ENCODE measurements at places on chromosomes 2 and 18. TPM values are rescaled to one million over a fixed set of nuclear protein-coding genes. Genes with fewer than 3 reads are reported as not detected.

DNA sequence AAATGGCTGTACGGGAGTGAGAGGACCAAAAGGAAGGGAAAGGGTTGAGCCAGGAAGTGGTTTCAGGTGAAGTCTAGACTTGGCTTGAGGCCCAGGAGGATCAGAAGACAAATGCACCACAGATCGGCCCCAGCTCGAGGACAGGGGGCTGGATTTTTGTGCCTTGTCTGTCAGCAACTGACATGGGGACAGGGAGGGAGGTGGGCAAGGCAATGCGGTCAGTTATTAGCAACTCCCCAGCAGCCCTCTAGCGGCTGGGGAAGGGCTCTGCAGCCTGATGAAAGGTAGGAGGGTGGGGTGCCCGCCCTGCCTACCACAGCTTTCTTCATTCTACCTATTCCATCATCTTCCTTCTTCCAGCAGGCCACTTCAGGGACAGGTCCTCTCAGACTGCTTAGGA, 50.0 kb downstream of the CPO start:
- peak; percentile 20 for DNase-seq

DNA sequence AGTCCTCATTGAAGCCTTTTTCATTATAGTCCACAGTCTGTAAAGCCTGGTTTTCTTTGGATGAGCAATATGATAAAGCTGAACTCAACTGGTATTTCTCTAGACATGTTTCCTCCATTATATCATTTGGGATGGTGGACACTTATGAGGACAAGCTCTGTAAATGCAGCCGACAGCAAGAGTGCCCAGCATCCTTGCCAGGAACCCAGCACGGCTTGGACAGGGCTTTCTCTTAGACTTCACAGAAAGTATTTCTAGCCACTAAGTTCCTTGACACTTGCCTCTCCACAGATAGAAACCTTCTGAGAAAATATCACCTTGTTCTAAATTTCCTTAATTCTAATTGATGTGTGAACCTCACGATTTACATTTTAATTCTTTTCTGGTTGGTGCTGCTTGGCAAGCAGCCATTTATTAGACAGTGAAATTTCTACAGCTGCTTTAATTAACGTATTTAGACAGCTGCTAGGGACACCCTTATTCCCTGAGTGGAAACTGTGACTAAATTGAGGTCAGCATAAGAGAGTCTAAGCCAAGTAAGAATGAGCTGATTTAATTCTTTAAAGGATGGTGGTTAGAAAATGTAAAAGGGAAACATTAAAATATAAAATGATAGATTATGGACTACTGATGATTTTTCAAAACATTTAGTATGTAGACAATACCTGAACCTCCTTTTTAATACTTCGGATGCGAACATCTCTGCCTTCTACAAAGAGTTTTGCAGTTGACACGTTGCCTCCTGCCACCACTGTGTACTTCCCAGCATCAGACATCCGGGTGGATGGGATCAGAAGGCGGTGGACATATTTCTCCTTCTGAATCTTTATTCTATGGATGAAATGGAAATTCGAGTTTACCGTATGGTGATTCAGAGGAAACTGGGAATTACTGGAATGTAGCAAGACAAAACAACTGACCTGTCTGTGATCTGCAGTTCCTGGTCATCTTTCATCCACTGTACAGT, 39.8 kb downstream of the TTN start:
- DNase-seq = no peak

- DNase-seq = no peak
Observed at GRCh38 chr2:62296034-62296831, 100.3 kb downstream of the B3GNT2 start.

GRCh38 chr2:137870682-137871081, 93.6 kb upstream of the HNMT start:
- no peak for DNase-seq

DNA sequence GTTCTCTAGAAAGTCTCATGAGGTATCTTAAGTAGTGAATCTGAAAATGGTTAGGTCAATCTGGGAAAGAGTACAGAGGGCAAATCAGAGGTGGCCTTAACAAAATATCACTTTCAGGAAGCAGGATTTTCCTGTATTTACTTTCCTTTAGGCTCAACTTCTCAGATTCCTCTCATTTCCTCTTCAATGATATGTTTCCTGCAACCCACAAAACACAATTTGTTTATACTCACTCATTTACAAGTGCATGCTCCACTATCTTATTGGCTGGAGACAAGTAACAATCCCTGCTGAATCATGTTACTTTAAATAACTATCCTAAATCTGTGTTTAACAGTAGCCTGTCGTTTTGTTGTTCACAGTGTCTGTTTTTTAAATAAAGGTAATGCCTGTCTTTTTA, 228.1 kb downstream of the DSC3 start:
- DNase-seq = no peak

GRCh38 chr18:76502551-76502950, 7.5 kb upstream of the ZNF516 start:
- no peak for DNase-seq

GRCh38 chr18:11842562-11842961, 8.7 kb upstream of the CHMP1B start:
- DNase-seq = no peak

DNA sequence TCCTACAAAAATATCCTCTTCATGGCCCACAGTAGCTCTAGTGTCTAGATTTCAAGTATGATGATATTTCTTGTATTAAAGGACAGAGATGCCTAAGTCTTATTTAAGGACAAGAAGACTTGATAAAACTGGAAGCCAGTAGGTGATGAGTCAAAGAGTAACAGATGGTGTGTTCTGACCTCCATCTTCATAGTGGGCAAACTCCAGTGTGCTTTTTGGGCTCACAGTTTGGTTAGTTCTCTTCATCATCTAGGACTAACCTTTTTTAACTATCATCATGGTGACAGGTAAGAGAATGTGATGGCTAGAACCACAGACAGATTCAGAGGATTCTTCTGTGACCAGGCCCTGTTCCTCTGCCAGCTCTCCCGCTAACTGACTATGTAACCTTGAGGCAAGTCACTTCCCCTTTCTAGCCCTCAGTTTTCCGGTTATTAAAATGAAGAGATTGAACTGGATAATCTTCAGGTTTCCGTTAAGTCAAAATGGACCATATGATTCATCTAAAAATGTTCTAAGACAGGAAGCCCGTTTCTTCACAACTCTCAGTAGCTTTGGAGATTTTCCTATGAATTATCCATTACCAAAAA, 140.3 kb upstream of the RASGRP3 start:
- DNase-seq = no peak

DNA sequence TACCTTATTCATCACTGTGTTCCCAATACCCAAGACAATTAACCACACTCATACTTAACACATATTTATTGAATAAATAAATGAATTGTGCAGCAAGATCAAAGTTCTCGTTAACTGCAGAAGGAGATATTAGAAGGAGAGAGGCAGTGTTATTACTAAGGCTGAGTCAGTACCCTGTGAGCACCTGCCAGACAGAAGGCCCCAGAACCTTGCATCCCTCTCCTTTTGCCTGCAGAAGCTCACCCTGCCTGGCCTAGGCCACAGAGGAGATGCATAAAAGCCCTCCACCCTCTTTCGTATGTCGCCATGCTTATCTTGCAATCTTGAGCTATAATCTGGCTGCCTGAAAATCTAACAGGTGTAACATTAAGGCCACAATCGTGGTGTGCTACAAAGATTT, 20.5 kb upstream of the RNF149 start:
- DNase-seq = no peak

GRCh38 chr2:200484934-200485333, 24.9 kb downstream of the KCTD18 start:
- no peak for DNase-seq

DNA sequence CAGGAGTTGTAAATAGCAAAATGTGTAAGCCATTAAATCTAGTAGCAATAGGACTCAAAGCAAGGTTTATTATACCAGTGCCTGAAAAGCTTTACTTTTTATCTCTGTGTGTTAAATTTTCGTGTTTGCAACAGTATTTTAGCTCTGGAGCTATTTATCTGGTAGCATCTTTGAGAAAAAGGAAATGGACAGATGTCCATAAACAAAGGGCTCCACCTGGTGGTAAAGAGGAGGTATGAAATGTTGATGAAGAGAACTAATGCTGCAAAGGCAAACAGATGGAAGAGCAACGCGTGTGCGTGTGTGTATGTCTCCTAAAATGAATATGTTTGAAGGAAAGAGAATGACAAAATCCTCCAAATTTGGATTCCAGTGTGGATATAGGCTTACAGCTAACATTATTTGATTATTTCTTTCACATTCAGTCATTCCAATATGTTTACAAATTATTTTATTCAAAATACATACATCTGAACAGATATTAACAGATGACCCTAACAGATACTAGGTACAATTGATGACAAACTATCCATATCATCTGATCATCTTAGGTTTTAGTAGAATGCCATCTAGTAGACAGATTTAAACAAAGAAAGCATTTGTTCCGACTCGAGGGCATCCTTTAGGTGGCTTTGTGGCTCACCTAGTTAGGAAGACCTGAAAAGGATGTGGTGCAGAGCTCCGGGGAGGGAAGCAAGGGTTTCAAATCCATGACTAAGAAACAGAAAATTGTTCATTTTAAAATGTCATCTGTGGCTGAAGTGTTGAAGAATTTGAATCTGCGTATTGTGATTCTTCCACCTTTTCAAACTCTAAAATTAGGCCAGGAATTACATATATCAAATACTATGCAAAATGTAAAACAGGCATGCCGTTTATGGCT, 383.3 kb downstream of the MTX2 start:
- no peak for DNase-seq

- no peak for DNase-seq
Observed at GRCh38 chr2:157931542-157931941, 55.4 kb upstream of the ACVR1 start.

DNA sequence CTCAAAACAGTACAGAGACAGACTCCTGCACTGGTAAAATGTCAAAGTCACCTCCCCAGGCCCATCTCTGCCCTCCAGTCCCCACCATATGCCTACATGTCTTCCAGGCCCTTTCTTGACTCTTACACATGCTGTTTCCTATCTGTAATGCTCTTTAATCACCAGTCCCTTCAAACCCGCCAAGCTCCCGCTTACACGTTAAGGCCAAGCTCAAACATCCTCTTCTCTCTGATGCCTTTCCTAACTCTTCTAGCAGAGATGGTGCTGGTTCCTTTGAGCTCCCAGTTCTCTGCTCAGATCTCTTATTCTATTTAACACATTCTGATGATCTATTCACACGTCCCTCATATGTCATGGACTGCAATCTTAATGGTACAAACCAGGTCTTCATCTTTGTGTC, 5.0 kb downstream of the EVA1A start:
- peak; percentile 30 for DNase-seq

DNA sequence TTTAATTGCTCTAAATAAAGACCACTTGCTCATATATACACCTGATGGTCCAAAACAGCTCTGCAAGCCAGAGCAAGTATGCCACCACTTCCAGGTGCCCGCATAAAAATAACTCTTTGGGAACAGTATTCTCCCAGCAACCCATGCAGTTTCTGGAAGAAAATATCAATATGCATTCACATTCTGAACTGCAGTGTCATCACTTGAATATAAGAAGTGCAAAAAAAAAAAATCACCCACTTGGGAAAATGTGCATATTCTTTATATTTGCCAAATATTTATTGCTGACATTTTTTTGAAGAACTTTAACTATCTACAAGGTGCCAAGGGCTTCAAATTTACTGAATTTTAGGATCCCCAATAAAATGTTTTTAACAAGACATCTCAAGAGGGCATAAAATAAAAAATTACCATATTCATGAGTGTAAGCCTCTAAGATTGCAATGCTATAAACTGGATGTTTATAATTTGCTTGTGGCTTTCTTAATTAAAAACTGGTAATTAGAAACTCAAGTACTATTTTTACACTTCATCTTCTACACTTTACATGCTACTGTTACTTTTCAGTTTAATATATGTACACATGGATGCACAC, 360.6 kb upstream of the HNRNPA3 start:
- no peak for DNase-seq

DNA sequence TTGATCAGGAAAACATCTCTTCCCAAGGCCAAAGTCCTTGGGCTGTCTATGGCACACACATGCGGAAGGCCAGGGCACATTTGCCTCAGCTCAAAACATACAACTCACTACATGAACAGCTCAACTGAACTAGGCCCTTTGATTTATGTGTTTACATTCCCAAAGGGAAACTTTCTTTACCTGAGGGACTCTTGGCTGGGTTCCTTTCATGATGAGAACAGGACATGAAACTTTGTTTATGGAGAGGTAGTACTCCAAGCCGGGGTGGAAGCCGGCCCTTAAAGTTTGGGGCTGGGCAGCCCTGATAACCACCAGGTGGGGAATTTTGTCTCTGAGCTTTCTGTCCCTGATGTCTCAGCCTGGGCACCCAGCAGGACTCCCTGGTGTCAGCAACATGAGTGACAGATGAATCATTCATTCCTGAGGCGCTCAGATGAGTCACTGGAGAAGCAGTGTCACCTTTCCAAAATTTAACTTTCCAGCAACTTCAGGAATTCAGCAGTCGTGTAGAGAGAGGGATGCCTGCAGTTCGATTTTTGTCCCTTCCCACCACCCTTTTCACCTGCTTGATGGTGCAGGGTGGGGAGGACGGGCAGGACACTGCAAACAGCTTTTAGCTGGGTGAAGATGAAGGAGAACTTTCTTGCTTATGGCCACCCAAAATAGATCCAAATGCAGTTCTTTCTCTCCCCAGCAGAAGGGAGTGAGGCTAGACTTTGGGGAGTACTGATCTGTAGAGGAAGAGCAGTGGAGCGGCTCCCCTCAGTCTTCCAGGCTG, 331.6 kb downstream of the DYSF start:
- no peak for DNase-seq

- no peak for DNase-seq
Observed at GRCh38 chr2:98565286-98565860, 42.9 kb downstream of the COA5 start.

DNA sequence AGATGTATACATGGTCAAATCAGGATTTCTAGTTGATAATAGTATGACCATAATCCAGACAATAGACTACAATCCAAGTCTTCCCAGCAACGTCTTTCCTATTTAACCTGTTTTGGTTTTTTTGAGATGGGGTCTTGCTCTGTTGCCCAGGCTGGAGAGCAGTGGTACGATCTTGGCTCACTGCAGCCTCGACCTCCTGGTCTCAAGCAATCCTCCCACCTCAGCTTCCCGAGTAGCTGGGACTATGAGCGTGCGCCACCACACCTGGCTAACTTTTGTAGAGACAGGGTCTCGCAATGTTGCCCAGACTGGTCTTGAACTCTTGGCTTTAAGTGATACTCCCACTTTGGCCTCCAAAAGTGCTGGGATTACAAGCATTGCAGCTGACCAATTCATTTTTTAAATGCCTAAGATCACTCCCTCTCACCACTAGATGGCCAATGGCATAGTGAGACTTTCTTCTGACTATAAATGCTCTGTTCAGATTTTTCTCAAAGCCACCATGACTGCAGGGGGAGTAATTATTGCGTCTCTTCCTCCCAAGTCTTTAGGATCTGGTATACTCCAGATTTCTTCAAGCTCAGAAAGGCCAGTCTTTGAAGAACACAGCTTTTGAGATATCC, 47.6 kb downstream of the HNRNPLL start:
- no peak for DNase-seq

Gene PCARE
- total RNA-seq = not detected

Gene TTR
- 145 TPM for total RNA-seq

Gene PRR30
- not detected for total RNA-seq

Gene EIPR1
- 13.5 TPM for total RNA-seq

Gene STAMBP
- total RNA-seq = 9.2 TPM
